ENCODE measurements at places on chromosomes 6 and 20. TPM values are rescaled to one million over a fixed set of nuclear protein-coding genes. Genes with fewer than 3 reads are reported as not detected.

DNA sequence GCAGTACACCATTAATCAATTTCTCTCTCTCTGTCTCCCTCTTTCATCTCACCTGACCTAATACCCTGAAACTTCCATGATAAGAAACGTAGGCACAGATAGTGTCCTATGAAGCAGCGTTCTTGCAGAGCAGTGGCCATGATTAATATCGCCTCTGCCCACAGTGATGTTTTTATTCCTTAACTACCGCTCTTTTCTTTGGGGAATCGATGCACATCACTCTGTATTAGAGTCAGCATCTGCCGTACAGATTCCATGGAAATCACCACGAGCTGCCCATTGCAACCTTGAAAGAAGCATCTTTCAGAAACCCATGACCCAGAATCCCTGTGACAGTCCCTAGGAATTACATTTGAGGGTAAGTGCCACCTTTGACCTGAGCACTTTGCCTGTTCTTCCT is 152.0 kb upstream of the ECI2 start:
- no peak for DNase-seq

- peak; percentile 55 for DNase-seq
These were observed 122.9 kb downstream of the RNF144B start for GRCh38 chr6:18509871-18510643.

- peak; percentile 73 for DNase-seq
These were observed 158.4 kb downstream of the GPX5 start for GRCh38 chr6:28683945-28684538.

- DNase-seq: no peak
These were observed 156.3 kb upstream of the EPHA7 start for GRCh38 chr6:93575495-93576267.

DNA sequence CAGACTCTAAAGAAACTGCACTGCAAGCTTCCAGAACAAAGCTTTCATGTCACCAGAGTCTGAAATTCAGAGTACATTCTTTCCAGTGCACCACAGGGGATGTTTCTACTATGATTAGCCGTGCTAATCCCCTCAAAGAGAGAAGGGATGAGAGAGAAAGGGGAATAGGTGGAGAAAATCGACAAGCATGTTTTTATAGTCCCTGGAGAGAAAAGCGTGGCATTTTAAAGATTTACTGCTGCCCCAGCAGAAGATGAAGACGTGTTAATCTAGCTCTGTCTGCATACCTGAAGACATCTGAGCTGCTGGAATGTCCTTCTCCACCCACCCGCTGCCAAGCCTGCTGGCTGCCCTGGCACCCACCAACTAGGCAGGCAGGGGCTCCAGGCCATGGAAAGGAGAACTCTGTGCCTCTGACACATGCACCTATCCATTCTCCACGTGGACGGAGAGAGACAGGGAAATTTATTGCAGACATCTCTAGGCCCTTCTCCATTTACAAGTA is 4.1 kb downstream of the MYLK4 start:
- no peak for DNase-seq

- DNase-seq: no peak
These were observed 34.7 kb downstream of the CD24 start for GRCh38 chr6:106939848-106940247.

DNA sequence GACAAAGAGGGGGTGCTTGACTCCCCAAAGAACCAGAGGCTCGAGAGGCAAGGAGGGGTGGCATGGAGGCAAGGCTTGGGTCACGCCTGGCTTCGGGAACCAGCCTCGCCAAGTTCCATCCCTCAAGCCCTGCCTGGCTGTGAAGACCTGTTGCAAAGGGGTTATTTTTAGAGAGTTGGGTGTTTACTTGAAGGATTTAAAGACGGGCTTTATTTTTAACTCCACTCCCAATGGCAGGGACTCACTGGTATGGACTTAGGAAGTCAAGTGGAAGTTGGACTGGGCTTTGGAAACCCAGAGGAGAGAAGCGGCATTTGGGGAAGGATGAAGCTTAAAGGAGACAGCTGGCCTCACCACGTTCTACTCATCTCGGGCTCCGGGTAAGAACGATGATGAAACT is 43.1 kb downstream of the JPH2 start:
- DNase-seq: no peak

The TTK gene
- polyA plus RNA-seq: 8.7 TPM

The SAMD3 gene
- 0.73 TPM for polyA plus RNA-seq

The MTFR2 gene
- 3.1 TPM for polyA plus RNA-seq

The NMBR gene
- not detected for polyA plus RNA-seq

Data from GM23248 (cell line).